ENCODE measurements at places on chromosomes 11 and 22.

- DNase-seq = no peak
These were observed 139.5 kb upstream of the TBCEL start for GRCh38 chr11:120884154-120885020.

- DNase-seq = no peak
These were observed 42.6 kb downstream of the NEU3 start for GRCh38 chr11:75031224-75031753.

DNA sequence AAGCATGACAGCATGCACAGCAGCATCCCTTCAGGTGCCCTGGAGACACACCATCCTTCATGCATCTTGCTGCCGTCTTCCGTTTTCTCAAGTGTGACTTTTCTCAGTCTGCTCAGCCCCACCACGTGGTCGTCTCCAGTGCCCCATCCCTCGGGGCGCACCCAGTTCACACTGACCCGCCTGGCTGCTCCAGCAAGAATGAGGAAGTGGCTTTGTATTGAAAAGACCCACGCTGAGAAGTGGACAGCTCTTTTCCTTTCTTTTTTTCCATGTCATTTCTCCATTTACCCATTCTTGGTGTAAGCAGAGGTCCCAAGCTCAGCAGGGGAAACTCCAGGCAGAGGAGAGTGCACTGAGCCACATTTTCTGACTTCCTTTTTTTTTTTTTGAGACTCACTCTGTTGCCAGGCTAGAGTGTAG, 14.5 kb downstream of the SERPINH1 start:
- no peak for DNase-seq

DNA sequence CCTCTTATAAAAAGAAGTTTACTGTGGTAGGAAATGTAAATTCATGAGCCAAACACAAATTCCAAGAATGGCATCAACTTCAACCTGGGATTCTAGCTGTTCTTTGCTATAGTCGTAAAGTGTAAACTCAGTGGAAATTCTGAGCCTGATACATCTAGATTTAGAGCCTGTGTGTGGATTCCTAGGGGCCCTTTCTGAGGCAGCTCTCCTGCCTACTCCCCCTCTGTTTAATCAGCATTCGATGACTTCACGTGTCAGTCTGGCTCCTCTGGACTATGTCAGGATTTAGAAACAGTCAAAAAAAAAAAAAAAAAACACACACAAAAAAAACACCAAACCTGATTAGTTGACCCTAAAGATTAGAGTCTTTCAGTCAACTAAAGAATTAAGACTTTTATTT, 93.1 kb upstream of the SC5D start:
- DNase-seq = no peak

- no peak for DNase-seq
These were observed 12.0 kb downstream of the KCNQ1OT1 start for GRCh38 chr11:2687782-2688191.

- DNase-seq = no peak
These were observed 47.0 kb downstream of the RTL6 start for GRCh38 chr22:44451016-44451415.

- no peak for DNase-seq
These were observed 906.9 kb upstream of the RAG2 start for GRCh38 chr11:37504921-37505320.

- no peak for DNase-seq
These were observed 31.5 kb downstream of the TRMU start for GRCh38 chr22:46366801-46367706.

GRCh38 chr11:132220474-132220873, 850.1 kb downstream of the NTM start:
- DNase-seq = no peak

- DNase-seq = no peak
These were observed 21.7 kb downstream of the DERL3 start for GRCh38 chr22:23817146-23817545.

DNA sequence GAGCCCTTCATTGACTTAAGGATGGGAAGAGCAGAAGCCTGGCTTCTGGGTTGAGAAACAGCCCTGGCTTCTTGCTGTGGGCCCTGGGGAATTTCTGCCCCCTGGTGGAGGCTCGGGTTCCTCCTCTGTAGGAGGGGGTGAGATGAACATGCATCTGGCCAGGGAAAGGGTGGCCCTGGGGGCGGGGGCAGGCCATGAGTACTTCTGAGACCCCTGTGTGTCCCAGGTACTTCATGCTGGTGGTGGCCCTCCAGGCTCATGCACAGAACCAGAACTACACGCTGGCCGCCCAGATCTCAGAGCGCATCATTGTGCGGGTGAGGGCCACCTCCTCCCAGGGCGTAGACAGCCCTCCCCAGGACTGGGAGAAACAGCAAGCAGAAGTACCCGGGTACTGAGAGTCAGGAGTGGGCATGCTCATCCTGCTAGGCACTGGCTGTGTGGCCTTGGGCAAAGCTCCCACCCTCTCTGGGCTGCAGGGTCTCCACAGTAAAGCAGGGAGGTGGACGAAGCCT, 15.8 kb downstream of the TMEM258 start:
- no peak for DNase-seq

All from NCI-H1436 treated with DMSO at 0.1 percent for 48 hours (cell line).